AG04449 (cell line): ENCODE measurements at places on chromosomes 7 and 10.

GRCh38 chr7:126535176-126535575 is 717.6 kb downstream of the GRM8 start:
- DNase-seq = no peak

DNA sequence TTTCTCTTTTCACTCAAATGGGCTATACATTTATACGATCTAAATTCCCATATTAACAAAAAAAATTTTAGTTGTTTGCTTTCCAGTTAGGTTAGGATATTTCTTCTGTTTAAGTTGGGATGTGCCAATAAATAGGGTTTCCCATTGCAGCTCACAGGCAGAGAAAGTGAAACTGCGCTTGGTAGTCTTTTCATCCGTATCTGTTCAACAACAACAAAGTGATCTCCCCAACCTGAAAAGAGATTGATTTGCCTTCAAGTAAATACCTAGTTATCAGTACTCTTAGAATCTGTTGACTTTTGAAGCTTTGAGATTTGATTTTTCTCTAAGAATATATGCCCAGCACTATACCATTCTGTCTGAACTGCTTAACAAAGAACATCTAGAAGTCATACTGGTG is 143.4 kb downstream of the DYNC1I1 start:
- DNase-seq = no peak

DNA sequence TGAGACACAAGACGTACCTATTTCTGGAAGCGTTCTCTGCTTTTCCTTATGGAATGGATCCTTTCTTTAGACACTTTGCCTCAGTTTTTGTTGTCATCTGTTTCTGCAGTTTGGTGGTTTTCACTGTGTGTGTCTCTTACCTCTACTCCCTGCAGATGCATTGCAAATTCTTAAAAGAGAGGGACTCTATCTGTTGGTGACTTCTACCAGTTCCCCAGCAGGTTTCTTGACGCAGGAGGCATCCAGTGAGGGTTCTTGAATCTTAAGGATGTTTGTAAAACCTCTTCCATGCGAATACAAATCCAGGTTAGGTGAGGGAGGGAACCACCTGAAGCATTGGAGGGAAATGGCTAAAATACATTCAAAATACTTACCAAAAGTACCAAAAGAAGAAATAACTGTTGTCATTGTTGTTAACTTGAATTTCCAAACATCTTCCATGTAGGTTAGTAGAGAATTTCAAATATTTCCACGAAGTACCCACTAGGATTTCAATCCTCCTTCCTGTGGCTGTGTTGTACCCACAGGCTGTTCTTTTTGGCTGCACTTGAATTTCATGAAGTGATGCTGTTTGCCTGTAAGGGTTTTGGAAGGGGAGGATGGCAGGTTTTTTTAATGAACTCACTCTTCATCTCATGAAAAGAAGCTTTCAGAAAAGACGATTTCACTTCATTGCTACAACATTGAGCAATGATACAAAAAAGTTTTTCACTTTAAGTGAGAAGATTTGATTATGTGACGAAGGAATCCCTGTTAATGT is 32.2 kb downstream of the PLXDC2 start:
- DNase-seq = no peak

- DNase-seq = no peak
Observed at GRCh38 chr7:2476298-2476697, at the start of gene GRIFIN. TSS of gene GRIFIN (minus strand) at chr7:2476398. CDS start at chr7:2476383, 15 bp downstream.

DNA sequence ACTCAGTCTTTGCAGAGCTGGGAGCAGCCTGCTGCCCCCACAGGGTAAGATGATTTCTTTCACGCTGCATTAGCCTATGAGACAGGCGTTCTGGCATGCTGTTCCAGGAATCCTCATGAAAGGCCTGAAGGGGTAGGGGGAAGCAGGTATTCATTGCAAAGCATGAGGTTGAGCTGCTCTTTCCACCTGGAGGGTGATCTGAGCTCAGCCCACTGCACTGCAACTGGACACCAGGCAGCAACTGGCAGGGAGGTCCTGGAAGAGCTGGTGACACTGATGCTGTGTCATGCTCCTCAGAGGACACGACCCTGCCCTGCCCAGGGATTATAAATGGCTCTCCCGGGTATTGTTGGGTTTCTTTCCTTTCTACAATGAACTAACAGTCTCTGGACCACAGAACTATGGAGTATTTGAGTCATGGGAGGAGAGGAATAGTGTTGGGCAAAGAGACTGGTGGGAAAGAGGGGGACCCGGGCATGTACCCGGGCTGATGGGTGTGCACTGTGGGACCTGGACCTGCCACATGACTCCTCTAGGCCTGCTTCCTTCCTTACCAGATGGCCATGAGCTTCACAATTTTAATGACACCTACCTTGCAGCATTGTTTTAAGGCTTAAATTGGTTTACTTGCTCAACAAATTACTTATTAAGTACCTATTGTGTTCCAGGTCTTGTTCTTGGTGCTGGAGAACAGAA is 24.3 kb downstream of the SLC25A28 start:
- DNase-seq = no peak

DNA sequence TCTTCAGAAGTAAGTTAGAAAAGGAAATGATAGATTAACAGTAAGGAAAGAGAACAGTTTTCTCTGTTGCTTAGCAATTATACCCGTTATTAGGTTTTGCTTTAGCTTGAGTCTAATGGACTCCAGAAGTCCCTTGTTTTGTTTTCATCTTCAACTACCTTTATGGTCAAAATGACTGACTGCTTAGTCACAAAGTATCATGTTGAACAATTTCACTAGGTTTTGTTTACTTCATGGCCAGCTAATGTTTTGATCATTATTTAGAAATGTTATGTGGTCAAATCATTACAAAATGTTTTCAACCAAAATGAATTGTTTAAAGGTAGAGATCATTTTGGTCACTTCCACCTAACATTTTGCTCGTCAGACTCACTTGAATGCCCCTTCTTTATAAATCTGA is 1.9 kb downstream of the UBN2 start:
- DNase-seq = no peak
